ENCODE measurements at places on chromosomes 12 and 14. TPM values are rescaled to one million over a fixed set of nuclear protein-coding genes. Genes with fewer than 3 reads are reported as not detected.

The ARHGDIB gene
- polyA plus RNA-seq: 67.6 TPM

The POC1B gene
- polyA plus RNA-seq: 17.0 TPM

The ZCCHC8 gene
- 41.8 TPM for polyA plus RNA-seq

The SETD3 gene
- 63.9 TPM for polyA plus RNA-seq

The RPL10L gene
- polyA plus RNA-seq: 0.23 TPM

The CLEC1B gene
- polyA plus RNA-seq: 0.78 TPM

DNA sequence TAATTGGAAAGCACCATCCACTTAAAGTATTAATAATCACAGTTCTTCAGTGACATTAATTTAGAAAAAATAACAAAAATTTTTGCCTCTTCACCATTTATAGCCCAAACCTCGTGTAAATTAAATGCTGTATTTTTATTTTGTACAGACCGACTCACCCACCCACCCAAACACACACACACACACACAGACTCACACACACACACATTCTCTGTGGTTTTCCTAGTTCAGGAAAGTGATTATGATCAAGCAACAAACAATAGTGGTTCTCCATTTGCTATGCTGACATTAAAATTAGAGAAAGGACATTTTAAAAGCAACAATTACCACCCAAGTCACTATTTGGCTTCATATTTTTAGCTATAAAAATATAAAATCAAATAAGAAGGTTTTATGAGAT, 112.5 kb upstream of the FLRT2 start:
- DNase-seq: no peak

- DNase-seq: no peak
Measured at GRCh38 chr12:46177025-46177424, 91.8 kb downstream of the SLC38A1 start.

DNA sequence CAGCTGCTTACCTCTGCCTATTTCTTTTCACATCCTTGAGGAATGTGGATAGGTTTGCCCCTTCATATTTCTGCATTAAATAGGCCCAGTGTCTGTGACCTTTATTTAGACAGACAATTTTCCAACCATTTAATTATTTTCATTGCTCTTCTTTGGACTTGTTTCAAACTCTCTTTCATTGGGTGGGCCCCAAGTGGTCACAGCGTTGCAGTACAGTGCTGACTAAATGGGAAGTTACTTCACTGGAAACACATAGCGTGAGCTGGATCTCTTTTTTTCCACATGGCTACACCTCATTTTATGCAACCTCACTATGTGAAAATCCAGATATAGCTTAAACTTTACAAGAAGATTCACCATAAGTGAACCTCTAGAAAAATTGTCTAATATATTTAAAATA, 438.9 kb downstream of the ADAMTS20 start:
- DNase-seq: no peak

- DNase-seq: no peak
Measured at GRCh38 chr12:91505006-91505405, 322.4 kb upstream of the DCN start.

DNA sequence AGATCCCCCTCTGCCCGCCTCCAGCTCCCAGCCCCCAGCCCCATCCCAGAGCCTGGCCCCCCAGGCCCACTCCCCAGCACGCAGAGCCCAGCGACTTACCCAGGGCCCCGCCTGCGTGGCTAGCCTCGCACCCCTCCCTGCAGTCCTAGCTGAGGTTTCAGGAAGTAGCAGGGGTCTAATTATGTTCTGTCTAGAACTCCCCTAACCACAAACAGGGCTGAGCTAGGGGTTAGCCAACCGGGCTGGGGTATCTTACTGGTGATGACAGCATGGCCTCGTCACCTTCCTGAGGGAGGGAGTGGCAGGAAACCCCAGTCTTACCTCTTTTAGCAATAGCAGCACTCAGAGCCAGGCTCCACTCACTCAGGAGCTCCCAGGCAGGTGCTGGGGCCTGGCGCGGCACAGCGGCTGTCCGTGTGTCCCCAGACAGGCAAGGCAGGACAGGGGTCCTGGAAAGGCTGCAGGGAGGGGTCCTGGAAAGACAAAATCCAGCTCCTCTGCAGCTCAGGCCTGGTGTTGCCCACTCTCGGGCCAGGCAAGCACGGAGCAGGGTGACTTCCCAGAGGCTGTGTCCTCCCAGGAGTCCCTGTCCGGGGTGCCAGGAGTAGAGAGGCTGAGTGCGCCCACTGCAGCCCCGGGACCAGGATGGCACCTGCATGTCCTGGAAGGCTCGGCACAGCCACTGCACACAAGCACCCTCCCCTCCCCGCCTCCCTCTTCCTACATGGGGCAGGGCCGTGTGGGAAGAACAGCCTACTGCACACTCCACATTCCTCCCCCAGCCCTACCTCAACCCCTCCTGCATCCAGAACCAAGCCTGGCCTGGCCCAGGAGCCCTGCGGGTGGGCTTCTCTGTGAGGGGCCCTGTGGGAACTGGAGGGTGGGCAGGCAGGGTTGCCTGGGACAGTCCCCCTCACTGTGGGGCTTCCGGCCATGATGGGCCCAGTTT, at the start of gene GPR132:
Gene GPR132, minus strand, starts transcription at position 151 of the 949 bp plus-strand sequence. CDS start 10,010 bp downstream, outside the sequence.
- no peak for DNase-seq

DNA sequence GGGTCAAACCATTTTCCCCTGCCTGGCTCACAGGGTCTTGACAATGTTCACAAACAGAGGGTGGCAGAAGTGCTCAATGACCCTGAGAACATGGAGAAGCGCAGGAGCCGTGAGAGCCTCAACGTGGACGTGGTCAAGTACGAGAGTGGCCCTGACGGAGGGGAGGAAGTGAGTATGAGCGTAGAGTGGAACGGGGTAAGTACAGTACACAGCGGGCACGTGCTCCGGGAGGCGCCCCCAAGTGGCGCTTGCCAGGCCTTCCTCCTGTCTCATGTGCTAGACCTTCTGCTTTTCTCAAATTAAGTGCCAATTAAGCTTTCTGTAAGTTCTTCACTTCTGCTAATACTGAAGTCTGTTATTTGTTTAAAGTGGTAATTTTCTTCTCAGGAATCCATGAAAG, 35.9 kb downstream of the XRCC3 start:
- no peak for DNase-seq

GRCh38 chr12:44510076-44510475, 366.0 kb downstream of the NELL2 start:
- DNase-seq: no peak

DNA sequence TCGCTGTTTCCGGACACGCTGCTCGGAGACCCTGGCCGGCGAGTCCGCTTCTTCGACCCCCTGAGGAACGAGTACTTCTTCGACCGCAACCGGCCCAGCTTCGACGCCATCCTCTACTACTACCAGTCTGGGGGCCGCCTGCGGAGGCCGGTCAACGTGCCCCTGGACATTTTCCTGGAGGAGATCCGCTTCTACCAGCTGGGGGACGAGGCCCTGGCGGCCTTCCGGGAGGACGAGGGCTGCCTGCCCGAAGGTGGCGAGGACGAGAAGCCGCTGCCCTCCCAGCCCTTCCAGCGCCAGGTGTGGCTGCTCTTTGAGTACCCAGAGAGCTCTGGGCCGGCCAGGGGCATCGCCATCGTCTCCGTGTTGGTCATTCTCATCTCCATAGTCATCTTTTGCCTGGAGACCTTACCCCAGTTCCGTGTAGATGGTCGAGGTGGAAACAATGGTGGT, 90.0 kb downstream of the GALNT8 start:
- no peak for DNase-seq

DNA sequence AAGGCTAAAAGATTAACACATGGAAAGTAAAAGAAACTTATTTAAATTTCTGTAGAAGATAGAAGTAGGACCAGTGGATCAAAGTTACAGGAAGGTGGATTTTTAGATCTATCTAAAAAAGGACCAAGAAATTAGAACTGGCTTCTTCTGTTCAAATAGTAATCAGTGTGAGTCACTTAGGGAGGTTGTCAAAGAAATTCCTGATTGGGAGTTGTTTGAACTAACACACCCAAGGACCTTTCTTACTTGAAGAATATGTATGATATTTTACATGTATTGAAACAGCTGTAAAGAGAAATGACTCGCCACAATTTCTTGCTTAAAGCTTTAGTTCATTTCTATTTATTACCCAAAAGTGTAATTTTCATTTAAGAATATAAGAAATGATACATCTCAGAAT, 256.9 kb downstream of the RAD51B start:
- DNase-seq: no peak
